Epithelial cell of prostate (primary cell): ENCODE measurements at places on chromosomes 4 and X.

- peak; percentile 41 for DNase-seq
Measured at GRCh38 chrX:131985526-131986049, 37.5 kb upstream of the STK26 start.

- DNase-seq = no peak
Measured at GRCh38 chr4:184148738-184149637, 68.7 kb downstream of the ENPP6 start.

- no peak for DNase-seq
Measured at GRCh38 chr4:148874331-148874730, 432.1 kb upstream of the NR3C2 start.

DNA sequence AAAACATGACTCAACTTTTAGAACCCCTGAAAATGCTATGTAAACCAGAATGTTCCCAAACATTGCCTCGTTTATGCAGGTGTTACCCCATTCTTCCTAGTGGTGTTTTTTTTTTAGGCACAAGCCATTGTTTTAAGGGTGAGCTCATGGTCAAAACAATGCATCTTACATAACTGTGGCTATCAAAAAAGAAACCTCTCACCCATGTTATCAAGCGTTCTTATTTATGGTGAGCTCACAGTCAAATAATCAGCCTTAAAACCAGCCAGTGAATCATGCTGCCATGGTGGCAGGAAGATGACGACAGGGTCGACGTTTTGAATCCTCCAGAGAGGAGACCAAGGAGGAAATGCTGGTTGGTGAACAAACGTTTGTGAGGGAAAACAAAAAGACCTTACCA lies 195.2 kb downstream of the KDR start:
- DNase-seq = peak; percentile 43

DNA sequence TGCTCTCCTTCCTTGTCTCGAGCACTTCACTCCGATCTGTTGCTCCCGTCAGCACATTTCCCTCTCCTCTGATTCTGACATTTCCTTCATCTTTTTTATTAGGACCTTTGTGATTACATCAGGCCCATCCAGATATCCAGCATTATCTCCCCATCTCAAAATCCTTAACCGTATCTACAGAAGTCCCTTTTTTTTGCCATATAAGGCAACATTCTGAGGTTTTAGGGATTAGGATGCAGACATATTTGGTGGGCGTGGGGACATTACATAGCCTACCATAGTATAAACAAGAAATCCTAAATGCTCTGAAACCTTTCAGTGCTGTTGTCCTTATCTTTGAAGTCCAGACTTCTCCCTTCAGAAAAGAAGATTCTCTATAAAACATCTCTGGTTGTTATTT lies 505.0 kb upstream of the PITX2 start:
- DNase-seq = no peak

- DNase-seq = no peak
Measured at GRCh38 chr4:146278986-146279385, 64.6 kb downstream of the REELD1 start.

DNA sequence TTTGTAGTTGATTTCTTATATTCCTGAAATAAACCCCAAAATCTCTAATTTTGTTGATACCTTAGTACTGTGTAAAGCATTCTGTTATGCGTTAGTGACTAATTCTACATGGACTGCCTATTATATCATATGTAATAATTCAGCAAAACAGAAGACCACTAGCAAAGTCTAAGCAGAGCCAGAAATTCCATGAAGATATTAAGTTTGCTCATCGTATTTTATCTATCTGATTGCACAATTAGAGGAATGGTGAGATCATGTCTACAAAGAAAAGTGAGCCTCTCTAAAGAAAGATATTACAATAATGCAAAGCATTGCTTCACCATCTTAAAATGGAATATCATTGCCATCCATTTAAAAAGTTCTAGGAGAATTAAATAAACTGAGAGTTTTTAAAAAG lies 374.6 kb upstream of the SLC7A11 start:
- no peak for DNase-seq

DNA sequence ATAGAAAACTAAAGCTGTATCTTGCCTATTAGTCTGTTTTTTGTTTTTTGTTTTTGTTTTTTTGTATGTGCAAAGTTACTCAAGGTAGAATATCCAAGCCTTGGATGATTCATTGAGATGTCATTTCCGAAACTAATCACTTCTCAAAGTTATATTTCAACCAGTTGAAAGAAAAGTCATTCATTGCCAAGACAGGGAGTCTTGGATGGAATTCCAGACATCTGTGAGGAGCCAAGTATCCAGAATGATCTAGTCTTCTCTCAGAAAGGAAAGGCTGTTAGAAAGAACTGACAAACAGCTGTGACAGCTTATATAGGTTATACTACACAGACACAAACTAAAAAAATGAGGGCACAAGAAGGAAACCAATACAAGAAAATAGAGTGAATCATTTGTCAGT lies 141.1 kb upstream of the NDST3 start:
- DNase-seq = no peak

GRCh38 chr4:155692361-155692760 lies 25.7 kb downstream of the GUCY1A1 start:
- no peak for DNase-seq

DNA sequence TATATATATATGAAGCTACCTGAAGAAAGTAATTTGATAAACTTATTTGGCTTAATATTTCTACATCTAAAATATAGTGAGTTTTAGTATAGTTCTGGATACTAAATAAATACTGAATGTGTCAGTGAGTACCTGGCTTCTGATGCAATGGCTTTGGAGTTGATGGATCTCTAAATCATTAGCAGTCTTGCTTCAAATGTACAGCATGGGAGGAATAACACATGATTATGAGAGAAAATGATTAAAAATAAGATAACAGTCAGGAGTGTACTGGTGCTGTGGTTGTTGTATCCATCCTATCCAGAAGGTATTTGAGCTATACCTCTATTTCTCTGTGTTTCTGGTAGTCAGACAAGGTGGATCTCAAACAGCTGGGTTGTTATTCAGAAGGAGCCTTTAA lies 641.3 kb downstream of the TRAM1L1 start:
- DNase-seq = no peak

DNA sequence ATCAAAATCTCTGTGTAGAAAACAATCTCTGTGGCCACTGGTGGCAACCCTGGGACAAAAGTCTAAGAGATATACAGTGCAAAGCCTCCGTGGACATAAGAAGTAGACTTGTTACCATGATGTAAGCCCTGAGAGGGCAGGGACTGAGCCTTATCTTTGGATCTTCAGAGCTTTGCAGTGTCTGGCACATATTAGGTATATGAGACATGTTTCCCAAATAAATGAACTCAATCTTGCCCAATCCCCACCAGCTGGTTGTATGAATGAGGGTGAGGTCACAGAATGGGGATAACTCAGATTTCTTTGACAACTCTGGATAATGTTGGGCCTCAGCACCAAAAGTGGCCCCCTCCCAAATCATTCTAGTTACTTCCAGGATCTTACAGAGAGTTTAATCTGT lies 511.4 kb upstream of the DIPK2B start:
- DNase-seq = no peak

DNA sequence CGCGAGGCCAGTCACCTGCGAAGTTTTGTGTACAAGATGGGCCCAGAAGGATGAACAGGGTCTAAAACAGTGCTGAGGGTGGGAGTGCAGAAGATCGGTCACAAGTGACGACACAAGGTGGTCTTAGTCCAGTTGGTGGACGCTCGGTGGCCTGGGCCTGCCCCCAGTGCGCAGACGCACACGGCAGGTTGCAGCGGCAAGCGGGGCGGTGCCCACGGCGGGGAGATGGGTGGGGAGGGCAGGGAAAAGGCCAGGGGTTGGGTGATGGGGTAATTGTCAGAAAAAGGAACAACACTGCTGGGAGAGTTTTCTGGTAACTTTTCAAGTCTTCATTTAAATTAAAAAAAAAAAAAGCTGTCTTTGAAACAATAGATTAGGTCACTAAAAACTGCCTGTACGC lies 1.0 kb upstream of the PRDX4 start:
- DNase-seq = no peak

- DNase-seq = no peak
Measured at GRCh38 chrX:17579026-17579425, 158.3 kb upstream of the SCML1 start.

DNA sequence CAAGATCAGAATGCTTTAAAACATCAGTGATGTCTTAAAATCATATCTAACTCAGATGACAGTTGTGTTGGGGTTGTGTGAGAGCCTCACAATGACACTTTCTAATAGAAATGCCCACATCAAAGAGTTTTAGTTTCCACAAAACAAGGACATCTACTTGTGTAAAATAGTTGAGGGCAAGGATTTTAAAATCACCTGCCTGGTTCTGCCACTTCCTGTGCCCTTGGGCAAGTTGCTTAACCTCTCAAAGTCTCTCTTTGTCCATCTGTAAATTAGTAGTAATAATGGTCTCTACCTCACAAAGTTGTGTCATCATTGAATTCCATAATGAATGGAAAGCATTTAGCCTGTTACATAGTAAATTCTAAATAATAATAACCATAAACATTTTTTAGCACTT lies 41.9 kb upstream of the RELL1 start:
- DNase-seq = no peak

DNA sequence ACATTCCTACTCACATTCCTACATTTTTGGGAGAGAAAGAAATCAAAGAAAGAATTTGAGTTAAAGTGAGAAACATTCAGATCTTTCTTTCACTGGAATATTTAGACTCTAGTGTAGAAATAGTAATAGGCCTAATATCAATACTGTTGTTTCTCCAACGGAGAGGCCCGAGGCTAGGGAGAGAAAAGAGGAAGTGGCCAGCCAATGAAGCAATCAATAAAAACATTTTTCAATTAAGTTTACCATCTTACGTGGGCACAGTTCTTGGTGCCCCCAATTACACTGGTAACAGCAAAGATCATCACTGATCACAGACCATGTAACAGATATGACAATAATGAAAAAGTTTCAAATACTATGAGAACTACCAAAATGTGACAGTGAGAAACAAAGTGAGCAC lies 281.4 kb downstream of the GPM6A start:
- DNase-seq = no peak

DNA sequence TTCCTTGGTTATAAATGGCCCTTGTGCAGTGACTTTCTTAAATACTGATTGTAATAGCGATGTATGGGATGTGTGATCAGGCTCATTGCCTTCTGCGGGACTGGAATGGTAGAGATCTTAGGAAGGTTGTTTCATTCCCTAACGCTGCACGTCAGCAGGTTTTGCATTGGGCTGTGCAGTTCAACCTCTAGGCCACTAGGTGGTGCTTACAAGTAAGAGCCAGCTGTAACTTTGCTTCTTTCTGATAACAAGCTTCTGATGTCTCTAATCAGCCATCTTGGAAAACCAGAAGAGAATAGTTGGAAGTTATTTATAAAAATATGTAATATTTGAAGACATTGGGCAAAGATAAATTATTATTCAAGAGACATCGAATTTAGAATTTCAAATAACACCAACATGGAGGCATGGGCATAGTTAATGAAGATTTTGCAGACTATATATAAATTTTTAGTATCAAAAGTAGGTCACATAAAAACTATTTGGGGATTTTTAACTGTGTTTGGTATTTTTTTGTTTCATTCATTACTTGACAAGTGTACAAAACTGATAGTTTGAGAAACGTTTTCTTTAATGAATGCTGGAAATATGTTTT lies 339.7 kb upstream of the PCDH7 start:
- DNase-seq = peak; percentile 41

DNA sequence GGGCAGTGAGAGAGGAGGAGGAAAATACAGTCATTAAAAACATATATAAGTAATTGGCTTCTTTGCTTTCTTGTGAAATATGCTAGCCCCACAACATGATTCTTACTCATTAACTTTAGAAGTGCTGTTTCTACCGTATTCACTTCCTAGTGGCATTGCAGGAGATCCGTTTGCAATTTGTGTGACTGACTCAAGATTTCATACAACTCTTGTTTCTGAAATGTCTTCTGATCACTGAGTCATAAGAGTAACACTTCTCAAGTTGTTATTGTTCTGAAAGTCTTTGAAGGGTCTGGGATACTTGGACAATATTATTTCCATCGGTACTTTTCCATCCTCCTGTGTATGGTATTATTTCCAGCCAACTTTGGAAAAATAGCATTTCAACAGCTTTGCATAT lies 310.8 kb downstream of the PACRGL start:
- DNase-seq = no peak

DNA sequence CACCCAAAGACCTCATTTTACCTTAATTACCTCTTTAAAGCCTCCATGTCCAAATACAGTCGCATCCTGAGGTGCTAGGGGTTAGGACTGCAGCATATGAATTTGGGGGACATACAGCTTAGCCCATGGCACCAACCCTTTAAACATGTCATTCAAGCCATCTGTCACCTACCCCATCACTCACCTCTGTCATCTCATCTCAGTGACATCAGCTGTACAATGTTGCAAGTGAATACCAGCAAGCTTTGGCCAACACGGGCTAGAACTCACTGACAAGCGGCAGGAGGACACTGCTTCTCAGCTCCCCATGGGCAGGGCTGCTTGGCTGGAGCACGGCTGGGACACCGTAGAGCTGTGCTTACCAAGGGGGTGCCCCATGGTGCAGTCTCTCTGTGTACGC lies 107.5 kb downstream of the STK32B start:
- DNase-seq = no peak

- DNase-seq = no peak
Measured at GRCh38 chr4:88697141-88697540, 488 bp downstream of the NAP1L5 start.

DNA sequence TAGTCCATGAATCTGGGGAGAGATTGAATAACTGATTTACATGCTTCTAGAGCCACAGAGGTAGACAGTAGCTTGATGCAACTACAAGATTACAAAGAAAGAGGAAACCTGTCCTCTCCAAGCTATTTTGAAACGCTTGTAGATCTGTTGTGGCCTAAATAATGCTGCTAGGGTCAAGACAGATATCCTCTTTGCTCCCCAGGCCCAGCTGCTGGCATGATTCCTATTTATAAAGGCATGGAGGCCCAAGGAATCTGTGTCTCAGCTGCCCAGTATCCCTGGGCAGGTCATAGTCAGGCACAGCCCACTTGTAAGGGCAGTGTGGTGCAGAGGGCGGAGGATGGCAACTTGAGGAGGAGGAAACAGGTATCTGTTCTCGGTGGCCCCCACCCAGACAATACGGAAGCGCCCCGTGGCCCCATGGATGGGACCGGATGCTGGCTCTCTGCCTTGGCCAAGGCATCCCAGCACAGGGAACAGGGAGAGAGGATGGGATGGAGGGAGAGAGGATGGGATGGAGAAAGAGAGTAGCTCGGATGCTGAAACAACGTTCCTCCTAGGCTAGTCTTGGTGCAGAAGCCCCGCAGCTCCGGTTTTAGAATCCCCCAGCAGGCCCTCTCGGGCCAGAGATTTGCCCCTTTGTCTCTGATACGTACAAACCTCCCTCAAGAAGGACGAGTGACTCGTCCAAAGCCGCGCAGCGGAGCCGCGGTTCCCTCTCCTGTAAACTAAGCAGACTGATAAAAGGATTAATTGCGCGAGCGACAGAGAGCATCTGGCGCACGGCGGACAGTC lies 767 bp upstream of the SMIM20 start:
- DNase-seq = no peak
